ENCODE measurements at places on chromosomes 3 and 15.
A peak's percentile ranks its signal among the peaks of the same experiment; 100 is the strongest.

- DNase-seq, result no peak
These were observed 102.0 kb upstream of the THRB start for GRCh38 chr3:24596626-24597025.

DNA sequence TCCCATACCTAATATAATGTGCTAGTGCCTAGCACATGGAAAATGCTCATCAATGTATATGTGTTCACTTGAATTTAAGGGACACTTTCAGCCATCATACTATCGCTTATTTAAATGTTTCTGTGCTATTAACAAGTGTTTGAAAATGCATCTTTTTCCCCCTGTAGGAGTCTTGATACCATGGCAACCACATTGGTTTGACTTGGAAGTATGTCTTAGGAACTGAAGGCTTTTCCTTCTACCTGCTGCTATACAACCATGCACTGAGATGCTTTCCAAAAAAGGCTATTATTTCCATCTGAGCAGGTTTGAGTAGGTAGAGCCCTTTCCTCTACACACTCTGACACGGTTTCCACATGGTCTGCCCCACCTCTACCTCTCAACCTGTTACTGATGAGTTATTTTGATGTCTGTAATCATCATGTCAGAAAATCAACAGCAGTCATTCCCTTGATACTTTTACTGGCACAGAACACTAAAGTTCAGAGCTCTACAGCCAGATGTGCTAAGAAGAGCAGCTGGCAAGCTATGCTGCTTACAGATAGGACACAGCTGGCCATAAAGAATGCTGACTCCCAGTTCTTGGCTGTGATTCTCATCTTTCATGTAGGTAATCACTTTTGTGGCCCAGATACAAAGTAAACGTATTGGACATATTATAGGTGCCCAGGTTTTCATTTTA is 59.3 kb downstream of the RYR3 start:
- DNase-seq, result peak; percentile 68

DNA sequence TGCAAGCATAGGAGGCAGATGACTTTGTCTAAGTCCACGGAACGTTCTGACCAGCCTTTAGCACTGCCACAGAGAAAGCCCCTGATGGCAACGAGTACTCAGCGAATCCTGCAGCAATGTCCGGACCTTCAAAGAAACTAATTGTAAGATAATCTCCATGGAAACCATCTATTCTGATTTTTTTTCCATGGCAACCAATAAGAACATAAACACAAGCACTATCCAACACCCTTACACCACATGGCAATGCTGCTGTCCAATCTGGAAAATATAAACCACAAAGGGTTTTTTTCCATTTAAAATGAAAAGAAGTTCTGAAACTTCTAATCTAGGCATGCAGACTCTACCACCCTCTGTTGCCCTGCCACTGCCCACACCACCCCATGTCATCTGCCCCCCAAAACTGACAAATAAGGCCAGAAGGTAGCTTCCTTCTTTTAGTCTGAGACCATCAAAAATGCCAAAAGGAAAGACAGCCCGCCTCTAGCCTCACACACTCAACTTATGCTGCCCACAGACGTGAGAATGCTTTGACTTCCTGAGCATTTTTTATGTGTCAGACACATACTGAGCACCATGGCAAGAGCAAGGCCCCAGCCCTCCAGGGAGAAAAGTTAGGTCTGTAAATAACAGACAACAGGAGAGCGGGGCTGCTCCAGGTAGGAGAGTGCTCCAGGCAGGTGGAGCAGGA is 44.5 kb downstream of the POC1A start:
- DNase-seq, result no peak

DNA sequence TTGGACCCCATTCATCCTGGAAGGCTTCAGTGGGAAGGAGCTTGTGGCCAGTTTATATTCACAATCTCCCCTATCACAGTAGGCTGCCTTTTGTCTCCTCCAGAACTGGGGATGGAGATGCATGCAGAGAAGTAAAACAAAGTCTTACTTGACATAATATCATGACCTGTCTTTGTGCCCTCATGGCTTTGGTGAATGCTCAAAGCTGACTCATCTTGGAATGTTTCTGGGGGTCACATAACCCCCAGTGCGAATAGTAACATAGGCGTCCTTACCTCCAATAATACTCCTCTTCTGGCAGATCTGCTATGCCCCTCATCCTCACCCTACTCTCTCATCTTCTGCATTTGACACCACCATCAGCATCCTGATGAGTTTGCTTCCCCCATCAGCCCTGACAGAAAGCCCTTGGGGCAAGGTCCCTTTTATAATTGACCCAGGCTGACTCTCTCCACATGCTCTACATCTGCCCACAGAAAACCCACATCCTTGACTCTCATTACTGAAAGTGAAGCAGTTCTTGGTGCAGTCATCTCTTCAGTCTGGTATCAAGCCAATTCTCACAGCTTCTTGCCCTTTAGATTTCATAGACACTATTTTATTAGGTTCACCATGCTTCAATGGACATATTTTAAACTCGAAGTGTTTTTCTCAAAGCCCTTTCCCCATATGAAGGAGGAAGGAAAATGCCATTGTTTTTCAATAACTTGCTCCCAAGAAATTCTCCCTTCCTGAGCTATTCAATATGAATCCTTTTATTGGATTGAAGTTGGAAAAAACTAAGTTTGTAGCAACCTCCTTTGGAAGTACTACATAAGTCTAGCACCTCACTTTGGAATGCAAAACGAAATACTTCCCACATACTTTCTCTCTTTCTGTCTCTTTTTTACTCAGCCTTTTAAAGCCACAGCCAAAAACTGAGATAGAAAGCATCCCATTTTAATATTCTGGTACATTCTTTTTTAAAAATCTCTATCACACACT is 36.6 kb downstream of the OSTN start:
- DNase-seq, result peak; percentile 70

- no peak for DNase-seq
These were observed 137.0 kb downstream of the DNAJB8 start for GRCh38 chr3:128329491-128330213.

DNA sequence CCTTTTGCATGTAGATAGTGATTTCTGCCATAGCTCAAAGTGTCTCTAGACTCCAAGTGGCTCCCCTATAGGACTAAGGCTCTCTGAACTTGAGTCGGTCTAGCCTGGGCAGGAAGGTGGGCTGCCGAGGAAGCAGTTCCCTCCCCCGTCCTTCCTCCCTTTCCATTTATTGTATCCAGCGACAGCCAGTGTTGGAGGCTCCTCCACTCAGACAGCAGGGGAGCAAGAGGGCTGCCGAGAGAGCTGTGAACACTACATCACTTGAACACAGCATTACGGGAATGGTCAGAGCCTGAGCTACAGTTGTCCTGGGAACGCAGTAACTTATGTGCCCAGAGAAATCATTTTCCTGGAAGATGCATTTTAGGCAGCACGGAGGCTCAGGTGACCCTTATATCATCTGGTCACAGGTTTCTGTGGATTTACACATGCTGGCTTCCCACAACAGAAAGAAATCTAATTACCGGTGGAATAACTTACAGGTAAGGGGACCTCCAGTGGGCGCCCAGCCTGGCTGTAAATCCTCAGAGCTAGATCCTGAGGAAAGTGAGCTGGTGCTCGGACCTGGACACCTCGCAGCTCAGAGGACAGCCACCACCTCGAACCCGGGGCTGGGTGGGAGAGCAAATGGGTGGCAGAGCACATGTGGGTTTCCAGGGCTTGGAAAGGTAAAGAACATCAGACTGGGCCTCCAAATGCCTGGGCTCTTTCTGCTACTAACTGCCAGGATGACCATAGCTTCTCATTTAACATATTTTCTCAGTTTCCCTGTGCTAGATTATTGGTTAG is 197.1 kb downstream of the UACA start:
- DNase-seq, result no peak
